LoVo (cell line): ENCODE measurements at places on chromosomes 4 and X.

DNA sequence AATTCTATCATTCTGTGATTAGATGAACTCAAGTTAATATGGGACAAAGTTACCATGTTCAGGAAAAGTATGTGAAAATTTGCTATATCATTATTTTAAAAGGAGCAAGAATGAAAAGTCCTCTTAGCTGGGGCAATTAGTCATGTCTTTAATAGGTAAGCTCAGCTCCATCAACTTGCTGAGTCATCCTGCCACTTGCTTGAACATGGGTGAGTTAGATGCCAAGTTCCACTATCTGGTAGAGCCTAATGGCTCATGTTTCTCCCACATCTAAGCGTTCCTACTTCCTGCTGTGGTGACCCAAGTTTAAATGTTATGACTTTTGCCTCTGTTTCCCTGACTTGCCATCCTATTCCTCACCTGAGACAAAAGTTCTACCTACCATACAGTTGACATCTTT lies 276.8 kb downstream of the ZNF674 start:
- peak; percentile 79 for DNase-seq

DNA sequence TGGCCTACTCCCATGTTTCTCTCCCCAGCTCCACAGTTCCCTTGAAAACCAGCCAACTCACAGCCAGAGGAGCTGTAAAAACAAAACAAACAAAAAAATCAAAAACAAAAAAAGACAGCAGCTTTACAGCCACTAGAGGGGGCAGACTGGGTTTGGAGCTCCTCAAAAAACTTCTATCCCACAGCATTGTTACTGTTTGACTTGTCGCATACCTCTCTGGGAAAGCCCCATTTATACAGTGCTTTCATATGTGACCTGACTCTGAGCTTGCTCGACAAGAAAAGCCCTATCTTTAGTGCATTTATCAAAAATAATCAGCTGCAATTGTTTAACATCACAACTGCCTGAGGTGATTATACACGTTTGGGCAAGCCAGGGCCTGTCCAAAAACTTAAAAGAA lies 21.6 kb downstream of the TSPAN6 start:
- peak; percentile 44 for DNase-seq

DNA sequence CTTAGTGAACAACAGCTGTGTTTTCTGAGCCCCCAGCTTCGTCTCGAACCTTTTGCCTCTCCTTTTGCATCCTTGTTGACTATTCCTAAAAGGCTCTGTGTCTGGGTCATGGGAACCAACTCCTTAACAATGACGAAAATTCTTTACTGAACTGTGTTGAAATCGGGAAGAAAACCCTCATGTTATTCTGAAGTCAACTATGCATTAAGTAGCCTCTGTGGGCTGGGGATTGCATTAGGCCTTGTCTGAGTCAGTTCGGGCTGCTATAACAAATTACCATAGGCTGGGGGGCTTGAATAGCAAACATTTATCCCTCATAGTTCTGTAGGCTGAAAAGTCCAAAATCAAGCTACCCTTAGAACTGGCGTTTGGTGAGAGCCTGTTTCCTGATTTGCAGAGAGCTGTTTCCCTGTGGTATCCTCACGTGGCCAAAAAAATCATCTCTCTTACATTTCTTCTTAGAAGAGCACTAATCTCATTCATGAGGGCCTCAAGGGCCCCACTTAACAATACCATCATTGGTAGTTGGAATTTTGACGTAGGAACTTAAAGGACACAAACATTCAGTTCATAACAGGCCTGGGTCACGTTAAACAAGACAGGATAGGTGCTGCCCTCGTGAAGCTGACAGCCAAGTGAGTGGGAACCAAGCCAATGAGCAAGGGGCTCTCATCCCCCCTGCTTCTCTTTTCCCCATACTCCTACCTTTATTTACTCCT lies 75.9 kb downstream of the CLNK start:
- DNase-seq: no peak

DNA sequence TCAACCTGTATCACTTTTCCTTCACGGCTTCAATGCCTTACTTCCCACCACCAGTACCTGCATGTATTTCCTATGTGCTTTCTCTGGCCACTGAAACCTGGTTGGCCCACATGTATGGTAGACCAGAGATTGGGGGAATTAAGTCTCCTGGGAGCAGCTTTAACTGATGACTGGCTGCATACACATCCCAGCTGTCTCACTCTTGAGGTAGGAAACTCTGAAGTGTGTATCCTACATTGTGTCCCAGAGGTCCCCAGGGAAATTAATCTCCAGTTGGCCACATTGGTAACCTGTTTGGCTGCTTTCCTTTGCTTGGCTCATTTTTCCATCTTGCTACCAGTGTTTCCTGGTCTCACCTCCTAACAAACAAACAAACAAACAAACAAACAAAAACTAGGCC lies 124.4 kb downstream of the ZNF827 start:
- no peak for DNase-seq

DNA sequence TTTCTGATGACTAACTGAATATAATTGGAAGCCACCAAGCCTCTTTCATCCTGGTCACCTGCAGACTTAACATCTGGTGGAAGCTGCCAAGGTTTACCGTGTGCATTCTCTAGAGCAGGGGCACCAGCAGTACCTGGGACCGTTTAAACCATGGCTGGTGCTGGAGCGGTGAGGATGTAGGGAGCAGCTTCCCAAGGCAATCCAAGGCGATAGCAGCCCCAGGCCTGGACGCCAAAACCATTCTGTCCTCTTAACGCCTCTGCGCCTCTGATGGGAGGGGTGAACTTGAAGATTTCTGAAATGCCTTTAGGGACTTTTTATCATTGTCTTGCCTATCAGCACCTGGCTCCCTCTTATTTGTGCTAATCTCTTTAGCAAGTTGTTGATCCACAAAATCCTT lies 37.3 kb upstream of the SPANXN2 start:
- DNase-seq: no peak

GRCh38 chr4:112502871-112503270 lies 13.1 kb downstream of the NEUROG2 start:
- DNase-seq: no peak

GRCh38 chr4:99800332-99801004 lies 16.2 kb upstream of the DAPP1 start:
- DNase-seq: no peak

GRCh38 chr4:155322782-155323181 lies 54.0 kb downstream of the MAP9 start:
- DNase-seq: no peak

GRCh38 chr4:34861666-34862065 lies 1382.6 kb downstream of the ARAP2 start:
- DNase-seq: no peak

GRCh38 chrX:88425739-88426138 lies 321.3 kb upstream of the CPXCR1 start:
- DNase-seq: no peak
